ENCODE measurements at places on chromosomes 11 and 22.

- DNase-seq = peak; percentile 45
Observed at GRCh38 chr11:83583757-83584366, 297.7 kb upstream of the CCDC90B start.

GRCh38 chr11:26779074-26779865, 57.4 kb upstream of the SLC5A12 start:
- DNase-seq = no peak

DNA sequence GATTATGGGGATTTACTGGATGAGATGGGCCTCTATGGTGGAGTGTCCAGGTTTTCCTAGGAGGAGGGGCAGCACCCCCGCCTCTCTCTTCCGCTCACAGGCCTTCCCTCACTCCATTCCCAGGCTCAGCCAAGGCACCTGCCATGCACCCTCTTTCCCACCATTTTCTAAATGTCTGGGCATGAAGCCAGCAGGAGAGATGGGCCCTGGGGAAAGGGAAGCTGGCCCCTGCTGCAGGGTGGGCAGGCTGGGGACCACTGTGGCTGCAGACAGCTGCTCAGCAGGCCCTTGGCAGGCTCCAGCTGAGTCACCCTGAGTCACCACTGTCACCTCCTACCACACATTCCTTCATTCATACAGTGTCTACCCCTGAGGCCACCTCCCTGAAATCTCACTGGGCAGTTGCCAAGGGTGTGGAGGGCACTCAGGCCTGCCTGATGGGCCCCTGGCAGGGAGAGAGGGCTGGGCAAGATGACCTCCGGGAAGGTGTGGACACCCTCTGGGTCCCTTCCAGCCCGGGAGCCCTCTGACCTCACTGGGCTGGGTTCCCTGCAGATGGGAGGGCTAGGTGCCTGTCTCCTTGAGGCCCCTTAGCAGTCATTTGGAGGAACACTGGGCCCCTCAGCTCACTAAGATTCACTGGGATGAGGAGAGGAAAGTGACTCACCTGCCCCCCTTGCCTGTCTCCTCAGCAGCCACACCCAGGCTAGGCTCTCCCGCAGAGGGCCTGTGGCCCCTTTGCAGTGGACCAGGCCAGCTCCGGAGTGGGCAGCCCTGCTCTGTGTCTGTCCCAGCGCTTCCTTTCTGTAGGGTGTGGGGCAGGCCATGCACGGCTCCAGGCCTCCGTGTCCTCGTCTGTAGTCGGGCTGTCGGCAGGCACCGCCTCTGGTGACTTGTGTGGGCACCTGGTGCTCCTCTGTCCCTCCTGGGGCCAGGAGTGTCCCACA, 7.8 kb downstream of the MYEOV start:
- peak; percentile 99 for DNase-seq

DNA sequence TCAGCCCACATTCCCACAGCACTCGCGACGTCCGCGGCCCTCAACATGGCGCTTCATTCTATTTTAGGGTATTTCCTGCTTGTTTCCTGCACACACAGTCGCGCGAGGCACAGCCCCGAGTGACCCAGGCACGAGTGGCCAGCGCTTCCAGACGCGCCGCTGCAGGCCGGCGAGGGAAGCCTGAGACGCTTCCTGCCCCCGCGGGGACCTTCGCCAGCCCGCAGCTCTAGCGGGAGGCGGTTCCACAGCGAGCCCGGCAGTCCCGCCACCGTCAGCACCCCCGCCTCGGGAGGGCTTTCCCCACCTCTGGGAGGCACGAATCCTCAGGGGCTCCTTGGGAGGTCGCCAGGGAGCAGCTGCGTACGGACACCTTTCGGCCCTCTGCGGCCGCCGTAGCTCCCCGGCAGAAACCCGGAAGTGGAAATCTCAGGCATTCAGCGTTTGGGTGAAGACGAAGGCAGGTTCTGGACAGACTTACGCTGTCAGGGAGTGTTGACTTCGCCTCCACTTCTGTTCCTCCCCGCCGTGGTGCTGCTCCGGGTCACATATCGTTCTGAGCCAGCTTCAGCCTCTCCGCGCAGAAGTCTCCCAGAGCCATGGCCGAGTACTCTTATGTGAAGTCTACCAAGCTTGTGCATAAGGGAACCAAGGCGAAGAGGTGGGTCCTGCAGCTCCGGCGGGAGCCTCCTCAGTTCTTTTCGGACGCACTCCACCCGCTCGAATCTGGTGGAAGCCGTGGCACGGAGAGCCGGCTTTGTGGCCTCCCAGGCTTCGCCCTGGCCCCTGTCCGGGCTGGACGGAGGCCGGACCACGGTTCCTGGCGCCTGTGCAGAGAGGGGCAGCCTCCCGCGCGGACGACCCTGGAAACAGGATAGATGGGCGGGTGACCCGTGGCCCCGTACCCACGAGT, 2925.9 kb upstream of the OR11H1 start:
- no peak for DNase-seq

- peak; percentile 85 for DNase-seq
Observed at GRCh38 chr11:36469881-36470802, 39.9 kb downstream of the TRAF6 start.

GRCh38 chr22:50703726-50704509, 31.3 kb downstream of the SHANK3 start:
- no peak for DNase-seq

GRCh38 chr11:45371251-45372115, 85.3 kb upstream of the SYT13 start:
- peak; percentile 44 for DNase-seq

GRCh38 chr11:46322759-46323158, 24.5 kb upstream of the DGKZ start:
- DNase-seq = no peak

GRCh38 chr11:113113801-113114704, 152.8 kb downstream of the NCAM1 start:
- peak; percentile 15 for DNase-seq

- no peak for DNase-seq
Observed at GRCh38 chr22:30885591-30885990, 83.0 kb downstream of the MORC2 start.

- no peak for DNase-seq
Observed at GRCh38 chr11:124942466-124943253, 6.8 kb upstream of the HEPACAM start.

DNA sequence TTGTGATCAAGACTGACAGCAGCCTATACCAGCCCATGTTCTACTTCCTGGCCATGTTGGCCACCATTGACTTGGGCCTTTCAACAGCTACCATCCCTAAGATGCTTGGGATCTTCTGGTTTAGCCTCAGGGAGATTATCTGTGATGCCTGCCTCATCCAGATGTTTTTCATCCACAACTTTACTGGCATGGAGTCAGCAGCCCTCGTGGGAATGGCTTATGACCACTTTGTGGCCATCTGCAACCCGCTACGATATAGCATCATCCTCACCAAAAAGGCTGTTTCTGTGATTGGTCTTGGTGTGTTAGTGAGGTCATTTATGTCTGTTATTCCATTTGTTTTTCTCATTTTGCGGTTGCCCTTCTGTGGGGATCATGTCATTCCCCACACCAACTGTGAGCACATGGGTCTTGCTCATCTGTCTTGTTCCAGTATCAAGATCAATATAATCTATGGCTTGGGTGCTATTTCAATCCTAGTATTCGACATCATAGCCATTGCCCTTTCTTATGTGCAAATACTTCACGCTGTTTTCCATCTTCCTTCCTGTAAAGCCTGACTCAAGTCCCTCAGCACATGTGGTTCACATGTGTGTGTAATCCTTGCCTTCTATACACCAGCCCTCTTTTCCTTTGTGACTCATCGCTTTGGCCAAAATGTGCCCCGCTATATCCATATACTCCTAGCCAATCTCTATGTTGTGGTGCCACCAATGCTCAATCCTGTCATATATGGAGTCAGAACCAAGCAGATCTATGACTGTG, 23.6 kb downstream of the OR52E1 start:
- DNase-seq = no peak

GRCh38 chr11:110715541-110715940, 3.3 kb upstream of the ARHGAP20 start:
- DNase-seq = no peak

DNA sequence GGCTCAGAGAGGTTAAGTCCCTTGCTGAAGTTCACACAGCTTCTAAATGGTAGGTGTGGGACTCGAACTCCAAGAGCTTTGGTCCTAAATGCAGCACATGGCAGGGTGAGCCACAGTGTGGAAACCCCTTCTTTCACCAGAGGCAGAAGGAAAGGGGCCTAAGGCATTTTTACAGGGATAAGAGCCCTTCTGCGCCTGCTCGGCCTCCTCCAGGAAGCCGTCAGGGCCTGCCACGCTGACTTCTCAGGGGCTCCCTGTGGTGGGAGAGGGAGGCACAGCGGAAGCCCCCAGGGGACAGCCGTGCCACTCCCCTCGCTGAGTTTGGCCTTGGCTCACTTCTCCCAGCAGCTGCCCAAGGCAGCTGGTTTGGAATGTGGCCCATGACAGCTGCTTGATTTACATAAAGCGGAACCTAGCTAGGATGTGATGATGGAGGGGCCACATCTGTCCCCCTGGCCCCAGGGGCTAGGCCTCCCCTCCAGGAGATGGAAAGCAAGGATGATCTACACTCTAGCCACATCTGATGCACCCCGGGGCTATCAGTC, 35.4 kb downstream of the CD82 start:
- DNase-seq = no peak

DNA sequence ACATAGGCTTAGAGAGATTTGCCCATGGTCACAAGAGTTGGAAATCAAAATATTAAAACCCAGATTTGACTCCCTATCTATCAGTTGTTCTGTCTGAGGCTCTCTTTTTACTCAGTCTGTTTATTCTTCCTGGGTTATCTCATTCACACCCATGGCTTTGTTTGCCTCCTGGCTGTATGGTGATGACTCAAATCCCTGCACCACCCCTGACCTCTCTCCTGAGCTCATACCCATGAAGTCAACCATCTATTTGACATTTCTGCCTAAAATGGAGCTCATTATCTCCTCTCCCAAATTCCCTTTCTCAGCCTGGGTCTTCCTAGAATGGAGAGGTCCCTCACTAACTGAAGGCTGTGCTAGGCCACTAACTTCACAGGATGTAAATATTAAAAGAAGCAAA, 27.8 kb upstream of the CCDC134 start:
- DNase-seq = no peak

DNA sequence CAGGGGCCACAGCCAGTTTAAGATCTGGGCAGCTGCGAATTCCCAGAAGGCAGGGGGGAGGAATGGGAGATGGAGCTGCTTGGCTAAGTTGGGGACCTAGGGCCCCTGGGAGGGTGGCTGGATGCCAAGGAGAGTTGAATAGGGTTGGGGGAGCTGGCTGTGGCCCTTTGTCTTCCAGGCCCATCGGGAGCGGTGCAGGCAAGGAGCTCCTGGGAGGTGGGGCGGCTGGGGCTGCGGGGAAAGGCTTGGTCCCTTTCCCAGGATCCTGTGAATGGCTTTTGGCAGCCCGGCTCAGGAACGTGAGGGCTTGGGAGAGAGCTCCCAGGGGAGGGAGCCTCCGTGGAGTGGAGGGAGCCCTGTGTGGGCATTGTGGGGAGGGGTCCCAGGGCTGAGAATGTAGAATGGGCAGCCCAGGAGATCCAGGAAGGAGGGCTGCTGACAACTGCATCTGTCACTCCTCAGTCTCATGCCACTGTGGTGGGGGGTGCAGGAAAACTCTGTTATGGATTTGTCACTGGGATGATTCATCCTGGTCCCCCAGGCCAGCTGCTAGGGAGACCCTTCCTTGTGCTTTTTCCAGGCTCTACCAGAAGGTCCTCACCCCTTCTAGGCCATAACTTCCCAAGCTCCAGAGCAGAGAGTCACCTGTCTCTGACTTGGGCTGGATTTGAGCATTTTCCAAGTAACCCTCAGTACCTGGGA, 6.0 kb downstream of the FREY1 start:
- DNase-seq = no peak

GRCh38 chr11:25920356-25920755, 411.6 kb upstream of the ANO3 start:
- DNase-seq = no peak

DNA sequence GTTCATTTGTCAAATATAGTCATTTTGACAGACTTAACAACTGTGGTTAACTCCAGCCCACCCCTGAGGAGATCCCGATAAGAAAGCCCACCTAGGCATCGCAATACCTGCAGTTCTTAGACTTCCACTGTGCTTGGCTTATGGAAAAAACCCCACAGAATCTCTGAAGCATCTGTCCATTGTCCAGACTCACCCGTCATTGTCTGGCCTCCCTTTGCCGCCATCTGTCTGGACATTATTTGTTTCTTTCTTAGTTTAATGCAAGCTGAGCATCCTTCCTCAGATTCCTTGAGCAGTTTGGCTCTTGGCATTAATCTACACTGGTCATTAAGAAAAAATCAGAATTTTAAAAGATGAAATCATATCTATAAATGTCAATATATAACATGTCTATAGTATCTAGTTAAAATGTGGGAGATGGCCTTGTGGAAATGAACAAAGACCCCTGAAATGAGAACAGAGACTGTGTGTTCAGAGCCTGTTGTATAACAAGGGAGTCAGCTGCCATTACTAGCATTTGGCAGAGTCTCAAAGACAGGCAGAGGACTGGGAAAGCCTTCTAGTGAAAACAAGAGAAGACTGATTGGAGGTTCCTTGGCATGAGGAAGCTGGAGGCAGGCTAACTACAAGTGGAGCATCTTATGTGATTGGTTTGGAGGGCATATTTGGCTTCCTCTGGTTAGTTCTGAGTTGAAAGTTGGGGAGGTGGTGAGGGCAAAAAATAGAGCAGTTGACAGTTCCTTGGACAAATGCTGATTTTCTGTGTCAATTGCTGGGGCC, 80.4 kb downstream of the SPON1 start:
- DNase-seq = no peak

- no peak for DNase-seq
Observed at GRCh38 chr11:125373426-125374391, 122.4 kb downstream of the FEZ1 start.

- DNase-seq = no peak
Observed at GRCh38 chr11:78744202-78744601, 169.5 kb upstream of the NARS2 start.

DNA sequence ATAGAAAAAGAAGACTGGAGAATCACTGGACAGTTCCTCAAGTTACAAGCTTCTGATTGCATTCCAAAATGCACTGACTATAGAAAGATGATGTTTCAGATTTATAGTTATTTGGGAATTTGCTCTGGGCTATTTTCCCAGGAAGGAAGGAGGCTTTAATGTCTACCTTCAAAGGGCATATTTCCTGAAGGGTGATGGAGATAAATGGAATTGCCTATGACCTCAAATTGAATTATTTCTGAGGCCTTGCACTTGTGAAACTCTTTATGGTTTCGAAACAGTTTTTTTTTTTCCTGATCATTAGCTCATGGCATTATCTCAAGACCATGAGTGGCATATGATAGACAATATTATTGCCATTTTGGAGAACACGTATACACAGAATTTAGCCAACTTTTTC, 333.9 kb downstream of the METTL15 start:
- no peak for DNase-seq

- no peak for DNase-seq
Observed at GRCh38 chr11:130872102-130872501, 44.2 kb downstream of the SNX19 start.

DNA sequence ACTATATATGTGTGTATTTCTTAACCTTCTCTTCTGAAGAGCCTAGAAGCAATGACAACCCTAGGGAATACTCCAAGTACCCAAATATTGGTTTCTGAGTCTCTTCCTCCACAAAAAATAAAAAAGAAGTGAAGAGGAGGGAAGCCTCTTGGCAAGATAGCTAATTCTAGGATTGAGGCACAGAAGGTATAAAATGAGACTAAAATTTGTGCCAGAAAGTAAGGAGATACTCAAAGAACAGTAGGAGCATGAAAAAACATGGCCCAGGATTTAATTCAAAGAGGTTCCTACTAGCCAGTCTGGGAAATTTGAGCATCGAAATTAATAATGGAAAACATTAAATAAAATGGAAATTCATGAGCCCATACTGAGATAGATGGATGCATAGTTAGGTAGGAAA, 112.1 kb downstream of the PAX6 start:
- DNase-seq = no peak

- peak; percentile 58 for DNase-seq
Observed at GRCh38 chr11:48109046-48109666, 107.5 kb upstream of the OR4B1 start.

- no peak for DNase-seq
Observed at GRCh38 chr22:43015677-43016042, 711 bp upstream of the PACSIN2 start.

Data from RCC 7860 (cell line).